ENCODE measurements at places on chromosomes 7 and 10. TPM values are rescaled to one million over a fixed set of nuclear protein-coding genes. Genes with fewer than 3 reads are reported as not detected.

The INMT gene
- total RNA-seq = 31.4 TPM

The SLC26A3 gene
- 0.31 TPM for total RNA-seq

The KIAA1217 gene
- 108 TPM for total RNA-seq

The CASD1 gene
- total RNA-seq = 27.3 TPM

The C10orf105 gene
- total RNA-seq = 0.34 TPM

The RBP4 gene
- total RNA-seq = 3.3 TPM

The CALCR gene
- 0.16 TPM for total RNA-seq

The C7orf25 gene
- 6.6 TPM for total RNA-seq

The NHLRC2 gene
- total RNA-seq = 47.8 TPM

The NEUROD6 gene
- total RNA-seq = not detected

The DGKI gene
- 3.3 TPM for total RNA-seq

The CLCN1 gene
- total RNA-seq = 0.31 TPM

The SMKR1 gene
- 2.2 TPM for total RNA-seq

The HKDC1 gene
- total RNA-seq = 0.10 TPM

The ATAD1 gene
- total RNA-seq = 69.8 TPM

The MSMB gene
- not detected for total RNA-seq

The AQP1 gene
- 373 TPM for total RNA-seq
